ENCODE measurements at places on chromosomes 12 and 14.

DNA sequence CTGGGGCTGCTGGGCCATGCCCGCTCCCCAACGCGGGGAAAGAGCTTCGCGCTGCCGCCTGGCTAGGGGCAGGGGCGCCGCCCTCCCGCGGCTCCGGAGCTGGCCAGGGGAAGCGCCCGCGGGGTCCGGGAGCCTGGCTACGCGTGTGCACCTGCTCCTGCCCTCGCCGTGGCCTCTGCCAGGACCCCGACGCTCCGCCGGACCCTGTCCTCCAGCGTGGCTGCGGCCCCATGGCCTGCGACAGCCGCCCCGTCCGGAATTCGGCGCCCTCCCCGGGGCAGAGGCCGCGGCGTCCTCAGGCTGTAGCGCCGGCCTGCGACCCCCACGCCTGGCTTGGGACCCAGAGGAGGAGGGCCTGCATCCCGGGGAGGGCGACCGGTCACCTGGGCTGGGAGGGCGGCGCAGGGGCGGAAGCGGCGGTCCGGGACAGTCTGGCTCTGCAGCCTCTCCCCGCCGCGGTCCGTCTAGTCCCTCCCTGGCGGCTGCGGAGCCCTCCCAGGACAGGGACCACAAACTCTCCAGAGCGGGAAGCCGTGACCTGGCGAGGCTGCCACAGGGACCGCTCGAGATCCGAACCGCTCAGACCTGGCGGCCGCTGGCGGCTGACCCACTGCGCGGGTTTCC lies 85.6 kb downstream of the ALG10 start:
- DNase-seq = no peak

GRCh38 chr14:23694949-23695663 lies 58.9 kb downstream of the DHRS2 start:
- no peak for DNase-seq

DNA sequence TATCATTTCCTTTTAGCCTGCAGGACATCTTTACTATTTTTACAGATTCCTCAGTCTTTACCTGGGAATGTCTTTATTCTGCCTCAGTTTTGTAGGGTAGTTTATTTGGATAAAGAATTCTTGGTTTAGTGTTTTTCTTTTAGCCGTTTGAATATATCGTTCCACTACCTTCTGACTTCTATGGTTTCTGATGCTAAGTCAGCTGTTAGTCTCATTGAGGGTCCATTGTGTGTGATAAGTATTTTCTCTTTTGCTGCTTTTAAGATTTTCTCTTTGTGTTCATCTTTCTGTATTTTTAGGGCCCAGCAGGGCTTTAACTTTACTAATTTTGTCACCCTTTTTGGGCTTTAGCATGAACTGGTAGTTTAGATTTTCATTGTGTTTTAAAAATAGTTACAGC lies 113.5 kb downstream of the MNAT1 start:
- DNase-seq = no peak

DNA sequence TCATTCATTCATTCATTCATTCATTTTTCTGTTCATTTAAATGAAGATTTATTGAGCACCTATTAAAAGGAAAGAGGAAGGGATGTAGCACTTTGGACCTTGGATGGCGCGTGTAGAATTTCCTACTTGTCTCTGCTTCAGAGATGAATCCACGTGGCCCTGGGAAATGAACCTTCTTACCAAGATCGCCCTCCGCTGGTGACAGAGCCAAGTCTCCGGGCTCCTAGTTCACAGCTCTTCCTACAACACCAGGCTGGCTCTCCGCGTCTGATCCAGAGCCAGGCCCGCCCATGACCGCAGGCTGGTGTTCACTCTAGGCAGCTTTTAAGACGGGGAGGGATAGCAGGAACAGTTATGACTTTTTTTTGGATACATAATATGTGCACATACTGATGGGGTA lies 70.9 kb upstream of the PIWIL1 start:
- no peak for DNase-seq

DNA sequence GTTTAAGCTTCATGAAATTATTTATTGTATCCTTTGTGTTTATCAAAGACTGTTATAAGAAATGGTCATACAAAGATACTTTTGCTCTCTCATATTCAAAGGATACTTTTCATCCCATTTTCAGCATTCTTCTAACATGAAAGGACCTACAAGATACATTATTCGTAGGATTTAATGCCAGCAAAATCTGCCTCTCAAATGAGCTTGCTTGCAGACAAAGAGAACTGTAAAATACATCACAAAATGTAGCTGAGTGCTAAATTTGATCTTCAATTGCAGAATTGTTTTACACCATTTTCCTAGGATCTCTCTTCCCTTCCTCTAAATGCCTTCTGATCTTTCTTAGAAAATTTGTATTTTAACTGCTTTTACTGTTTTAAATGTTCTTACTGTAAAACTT lies 333.0 kb upstream of the NAV3 start:
- DNase-seq = no peak
